ENCODE measurements at places on chromosomes 5 and 9.

DNA sequence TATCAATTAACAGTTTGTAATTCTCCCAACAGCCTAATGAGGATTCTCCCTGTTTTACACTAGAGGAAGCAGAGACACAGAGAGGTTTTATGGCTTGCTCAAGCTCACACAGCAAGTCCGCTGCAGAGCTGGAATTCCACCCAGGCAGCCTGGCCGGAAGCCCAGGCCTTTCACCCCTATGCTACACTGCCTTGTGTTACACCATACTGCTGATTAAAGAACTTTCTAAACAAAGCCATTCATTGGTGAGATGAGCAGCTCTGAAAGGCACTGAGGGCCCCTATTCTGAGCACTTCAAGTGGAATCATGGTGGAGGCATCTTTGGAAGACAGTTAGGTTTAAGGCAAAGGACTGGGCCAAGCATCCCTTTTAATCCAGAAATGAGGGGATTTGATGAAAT, 14.7 kb upstream of the LARP1 start:
- peak; percentile 88 for DNase-seq

DNA sequence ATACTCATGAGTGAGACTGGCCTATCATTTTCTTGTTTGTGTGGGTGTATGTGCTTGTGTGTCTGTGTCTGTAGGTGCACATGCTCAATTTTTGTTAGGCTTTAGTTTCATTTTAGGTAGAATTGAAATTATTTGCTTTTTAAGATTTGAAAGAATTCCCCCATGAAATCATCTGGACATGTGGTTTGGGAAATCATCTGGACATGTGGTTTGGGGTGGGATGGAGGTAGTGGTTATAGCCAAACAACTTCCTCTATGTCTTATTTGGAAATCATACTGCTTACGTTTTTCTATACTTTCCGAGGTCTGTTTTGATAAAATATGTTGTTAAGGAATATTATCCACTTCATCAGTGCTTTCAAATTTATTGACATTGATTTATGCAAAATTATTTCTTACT, 485.4 kb upstream of the CLINT1 start:
- DNase-seq, result no peak

GRCh38 chr5:88691945-88692868, 190.8 kb downstream of the MEF2C start:
- no peak for DNase-seq

DNA sequence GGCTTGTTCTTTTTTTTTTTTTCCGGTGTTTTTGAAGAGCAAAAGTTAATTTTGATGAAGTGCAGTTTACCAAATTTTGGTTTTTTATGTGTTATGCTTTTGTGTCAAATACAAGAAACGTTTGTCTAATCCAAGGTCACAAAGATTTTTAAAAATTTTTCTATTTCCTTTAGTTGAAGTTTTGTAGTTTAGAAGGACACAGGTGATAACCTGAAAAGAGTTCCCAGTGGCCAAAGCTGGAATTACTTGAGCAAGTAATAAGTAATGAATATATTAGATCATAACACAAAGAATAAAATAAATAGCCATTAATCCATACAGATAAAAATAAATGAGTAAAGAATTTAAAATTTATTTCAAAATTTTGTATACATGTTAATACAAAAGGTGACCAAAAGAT, 71.5 kb downstream of the FCHO2 start:
- no peak for DNase-seq

- no peak for DNase-seq
Observed at GRCh38 chr9:98298476-98298875, 43.0 kb upstream of the TBC1D2 start.

DNA sequence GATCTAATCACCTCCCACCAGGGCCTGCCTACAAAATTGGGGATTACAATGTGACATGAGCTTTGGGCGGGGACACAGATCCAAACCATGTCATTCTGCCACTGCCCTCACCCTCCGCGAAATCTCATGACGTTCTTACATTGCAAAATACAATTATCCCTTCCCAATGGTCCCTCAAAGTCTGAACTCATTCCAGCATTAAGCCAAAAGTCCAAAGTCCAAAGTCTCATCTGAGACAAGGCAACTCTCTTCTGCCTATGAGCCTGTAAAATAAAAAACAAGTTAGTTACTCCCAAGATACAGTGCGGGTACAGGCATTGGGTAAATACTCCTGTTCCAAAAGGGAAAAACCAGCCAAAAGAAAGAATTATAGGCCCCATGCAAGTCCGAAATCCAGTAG, 14.6 kb upstream of the PCDHAC2 start:
- DNase-seq, result no peak

All from Right ventricle myocardium superior (tissue), 1 donor.